ENCODE measurements at places on chromosomes 2 and 18.

DNA sequence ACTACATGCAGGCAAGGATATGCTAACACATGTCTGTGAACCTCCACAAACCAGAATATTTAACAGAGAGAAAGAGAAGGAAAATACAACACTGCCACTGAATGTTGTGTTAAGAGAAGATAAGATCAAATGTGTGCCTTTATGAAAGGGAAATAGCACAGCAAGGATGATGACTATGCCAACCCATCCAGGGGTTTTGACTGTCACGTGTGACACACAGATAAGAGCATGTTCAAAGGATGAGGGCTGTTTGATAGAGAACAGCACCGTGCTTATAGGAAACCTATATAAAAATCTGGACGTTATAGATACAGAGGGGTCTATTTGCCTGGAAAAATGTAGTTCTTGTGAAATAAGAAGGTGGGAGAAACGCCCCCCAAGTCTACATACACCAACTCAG lies 911.8 kb downstream of the CPS1 start:
- no peak overlapping the region for H3K4me3 ChIP-seq
- no peak overlapping the region for H3K27ac ChIP-seq
- no peak for DNase-seq
- no peaks in the 10 kb centered on the region for H3K36me3 ChIP-seq
- H3K27me3 ChIP-seq = no peaks in the 10 kb centered on the region

GRCh38 chr2:237474931-237475703 lies 11.9 kb upstream of the MLPH start:
- H3K27me3 ChIP-seq = peaks cover 33% of the 10 kb centered on the region
- H3K27ac ChIP-seq = peak overlapping the region; percentile 98
- no peaks in the 10 kb centered on the region for H3K36me3 ChIP-seq
- H3K4me1 ChIP-seq = peaks cover 11% of the 10 kb centered on the region
- H3K4me3 ChIP-seq = peak overlapping the region; percentile 93

GRCh38 chr2:119710281-119710680 lies 31.3 kb downstream of the TMEM177 start:
- H3K36me3 ChIP-seq = no peaks in the 10 kb centered on the region
- no peak overlapping the region for H3K27ac ChIP-seq
- DNase-seq = no peak
- H3K4me1 ChIP-seq = no peaks in the 10 kb centered on the region
- peaks cover 5% of the 10 kb centered on the region for H3K27me3 ChIP-seq

DNA sequence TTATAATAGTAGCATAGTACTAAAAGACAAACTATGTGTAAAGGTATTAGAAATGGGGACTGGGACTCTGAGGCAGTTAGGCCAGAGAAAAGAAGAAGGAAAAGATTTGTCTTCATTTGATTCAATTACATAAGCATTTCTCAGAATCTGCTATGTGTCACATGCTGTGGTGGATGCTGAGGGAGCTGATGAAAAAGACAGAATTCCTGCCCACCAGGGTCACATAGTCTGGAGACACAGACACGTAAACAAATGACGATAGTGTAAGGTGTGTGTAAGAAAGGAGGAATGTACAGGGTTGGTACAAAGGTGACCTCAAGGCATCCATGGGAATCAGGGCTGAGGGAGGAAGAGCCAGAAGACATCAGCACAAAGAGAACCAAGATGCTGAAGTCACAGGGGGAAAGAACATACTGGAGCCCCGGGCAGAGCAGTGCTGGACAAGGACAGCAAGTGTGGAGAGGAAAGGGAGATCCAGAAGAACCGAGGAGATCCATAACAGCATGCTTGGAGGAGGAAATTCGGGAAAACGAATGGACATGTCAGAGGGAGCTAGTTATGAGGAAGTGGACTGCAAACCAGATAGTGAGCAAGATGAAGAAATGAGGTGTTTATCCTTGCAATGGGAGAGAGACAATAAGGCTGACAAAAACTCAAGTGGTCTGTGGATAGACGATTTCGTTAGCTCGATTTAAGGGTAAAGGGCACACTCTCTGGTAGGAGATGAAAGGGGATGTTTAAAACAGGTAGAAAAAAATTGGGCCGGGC lies 1.2 kb upstream of the MAPRE3 start:
- peaks cover 32% of the 10 kb centered on the region for H3K27me3 ChIP-seq
- peaks cover 10% of the 10 kb centered on the region for H3K4me1 ChIP-seq
- no peak for DNase-seq
- H3K4me3 ChIP-seq = peak overlapping the region; percentile 27
- H3K27ac ChIP-seq = peak overlapping the region; percentile 31

DNA sequence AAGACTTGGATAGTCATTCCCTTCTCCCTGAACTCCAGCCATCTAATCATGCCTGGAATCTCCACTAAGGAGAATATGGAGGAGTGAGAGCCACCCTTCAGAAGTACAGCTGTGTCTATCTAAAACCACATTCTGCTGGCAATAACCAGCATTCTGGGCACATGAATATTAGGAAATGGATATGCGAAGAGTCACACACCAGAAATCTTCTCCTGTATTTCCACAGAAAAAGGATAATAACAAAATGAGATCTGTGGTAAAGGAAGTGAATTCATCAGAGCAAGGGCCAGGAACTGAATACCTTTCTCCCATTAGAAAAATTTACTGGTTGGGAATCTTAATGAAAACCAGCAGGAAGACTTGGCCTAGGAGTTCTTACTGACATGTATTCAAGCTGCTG lies 218.8 kb downstream of the SCG2 start:
- H3K27ac ChIP-seq = no peak overlapping the region
- H3K27me3 ChIP-seq = no peaks in the 10 kb centered on the region
- no peak for DNase-seq
- no peaks in the 10 kb centered on the region for H3K4me1 ChIP-seq
- H3K36me3 ChIP-seq = no peaks in the 10 kb centered on the region
